MCF 10A (cell line): ENCODE measurements at places on chromosomes 3 and 15.

GRCh38 chr3:179948740-179949139 lies 88.0 kb downstream of the PEX5L start:
- DNase-seq = no peak

GRCh38 chr3:110332629-110333028 lies 739.0 kb upstream of the NECTIN3 start:
- DNase-seq = no peak

DNA sequence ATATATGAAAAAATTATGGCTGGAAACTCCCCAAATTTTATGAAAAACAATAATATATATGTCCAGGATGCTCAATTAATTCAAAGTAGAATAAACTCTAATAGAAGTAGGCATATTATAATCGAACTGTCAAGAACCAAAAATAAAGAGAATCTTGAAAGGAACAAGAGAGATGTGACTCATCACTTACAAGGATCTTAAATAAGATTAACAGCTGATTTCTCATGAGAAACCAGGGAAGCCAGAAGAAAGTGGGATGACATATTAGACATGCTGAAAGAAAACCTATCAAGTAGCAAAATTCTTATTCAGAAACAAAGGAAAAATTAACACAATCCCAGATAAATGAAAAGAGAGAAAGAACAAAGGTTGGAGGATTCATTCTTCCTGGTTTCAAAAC lies 66.8 kb downstream of the FAIM start:
- peak; percentile 20 for DNase-seq

- no peak for DNase-seq
Measured at GRCh38 chr3:81674690-81675089, 86.8 kb downstream of the GBE1 start.

DNA sequence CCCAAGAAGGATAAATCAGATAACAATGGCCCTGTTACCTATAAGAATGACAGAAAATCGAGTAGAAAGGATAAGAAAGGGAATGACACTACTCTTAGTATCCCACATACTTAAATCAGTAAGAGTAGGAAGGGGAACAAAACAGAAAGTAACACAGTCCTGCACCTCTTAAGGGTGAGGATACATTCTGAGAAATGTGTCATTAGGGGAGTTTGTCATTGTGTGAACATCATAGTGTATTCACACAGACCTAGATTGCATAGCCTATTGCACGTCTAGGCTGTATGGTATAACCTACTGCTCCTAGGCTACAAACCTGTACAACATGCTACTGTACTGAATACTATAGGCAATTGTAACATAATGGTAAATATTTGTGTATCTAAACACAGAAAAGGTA lies 142.6 kb downstream of the PLCH1 start:
- DNase-seq = no peak

DNA sequence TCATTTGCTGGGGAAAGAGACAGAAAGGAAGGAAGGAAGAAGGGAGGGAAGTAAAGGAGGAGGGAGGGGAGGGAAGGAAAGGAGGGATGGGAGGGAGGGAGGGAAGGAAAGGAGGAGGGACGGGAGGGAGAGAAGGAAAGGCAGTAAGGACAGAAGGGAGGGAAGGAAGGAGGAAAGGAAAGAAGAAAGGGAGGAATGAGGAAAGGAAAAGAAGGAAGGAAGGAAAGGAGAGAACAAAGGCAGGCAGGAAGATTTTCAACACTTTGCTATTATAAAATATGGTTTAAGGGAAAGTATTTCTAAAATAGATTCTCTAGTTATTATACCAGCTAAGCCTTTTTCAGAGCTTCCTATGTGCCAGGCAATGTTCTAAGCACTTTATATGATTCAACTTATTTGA lies 278.0 kb upstream of the LYSMD4 start:
- DNase-seq = no peak

DNA sequence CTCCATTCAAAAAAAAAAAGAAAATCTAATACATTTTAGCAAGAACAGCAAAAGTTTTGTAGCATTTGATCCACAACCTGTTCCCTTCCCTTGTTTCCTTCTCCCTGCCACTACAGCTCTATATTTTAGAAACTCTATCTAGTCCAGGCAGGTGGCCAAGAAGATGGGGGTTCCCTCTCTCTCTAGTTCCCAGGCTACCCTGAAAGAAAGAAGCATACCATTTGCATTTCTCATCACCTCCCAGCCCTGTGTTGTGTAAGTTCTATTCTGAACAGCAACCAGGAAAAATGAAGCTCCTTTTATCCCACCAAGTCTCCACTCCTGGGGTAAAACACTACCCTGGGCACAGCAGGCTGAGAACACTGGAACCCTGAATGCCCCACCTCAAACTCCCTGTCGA lies 100.0 kb downstream of the PCCB start:
- peak; percentile 90 for DNase-seq

DNA sequence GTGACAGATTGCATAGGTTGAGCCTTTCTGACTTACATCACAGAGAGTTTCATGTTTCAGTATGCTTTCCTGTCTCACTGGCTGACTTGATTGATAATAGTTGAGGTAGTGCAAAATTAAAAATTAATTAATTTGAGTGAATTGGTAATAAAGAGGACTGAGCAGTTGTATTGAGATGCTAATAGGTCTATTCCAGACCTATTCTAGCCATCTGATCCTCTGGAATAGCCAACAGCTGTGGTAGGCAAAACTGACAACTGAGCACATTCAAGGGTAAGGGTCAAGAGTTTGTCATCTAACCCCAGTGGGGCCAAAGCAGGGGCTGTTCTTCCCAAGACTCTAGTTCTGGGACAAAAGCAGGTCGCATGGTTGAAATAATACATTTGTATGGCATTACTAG lies 132.4 kb downstream of the EPHA3 start:
- DNase-seq = no peak

GRCh38 chr3:52645549-52645948 lies 40.2 kb downstream of the PBRM1 start:
- DNase-seq = no peak

- DNase-seq = no peak
Measured at GRCh38 chr3:122998206-122998605, 29.4 kb downstream of the SEMA5B start.

DNA sequence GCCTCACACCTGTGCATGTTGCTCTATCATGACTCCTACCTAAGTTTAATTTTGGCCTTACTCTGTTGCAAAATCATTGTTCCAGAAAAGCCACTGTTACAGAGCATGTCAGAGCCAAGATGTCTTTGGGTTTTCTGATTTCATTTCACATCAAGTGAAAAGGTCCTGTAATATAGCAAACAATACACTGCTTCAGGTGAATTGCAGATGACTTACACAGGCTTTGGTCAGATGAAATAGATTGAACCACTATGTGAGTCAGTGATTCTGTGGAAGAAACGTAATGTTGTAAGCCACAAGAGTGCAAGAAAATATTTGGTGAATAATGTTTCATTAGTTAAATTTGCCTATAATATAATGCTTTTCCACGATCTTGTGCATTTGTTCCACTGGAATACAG lies 22.7 kb downstream of the EBLN2 start:
- no peak for DNase-seq

GRCh38 chr15:74988007-74988800 lies 7.2 kb upstream of the SCAMP5 start:
- DNase-seq = peak; percentile 64

DNA sequence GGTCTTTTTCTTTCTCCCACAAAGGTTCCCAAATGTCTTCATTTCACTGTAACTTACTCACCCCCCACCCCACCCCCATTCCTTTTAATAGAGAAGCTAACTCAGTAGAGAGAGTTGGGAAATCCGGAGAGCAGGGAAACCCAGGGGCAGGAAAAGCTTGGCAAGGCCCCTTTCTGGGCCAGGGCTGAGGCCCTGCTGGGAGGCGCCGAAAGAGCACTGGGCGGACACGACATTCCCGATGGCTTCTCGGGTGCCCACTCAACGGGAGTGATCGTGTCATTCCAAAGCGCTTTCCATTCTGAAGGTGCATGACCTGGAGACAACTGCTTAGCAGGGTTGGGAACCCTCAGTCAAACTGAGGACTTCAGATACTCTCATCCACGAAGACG lies 1.6 kb upstream of the DALRD3 start:
- peak; percentile 34 for DNase-seq

DNA sequence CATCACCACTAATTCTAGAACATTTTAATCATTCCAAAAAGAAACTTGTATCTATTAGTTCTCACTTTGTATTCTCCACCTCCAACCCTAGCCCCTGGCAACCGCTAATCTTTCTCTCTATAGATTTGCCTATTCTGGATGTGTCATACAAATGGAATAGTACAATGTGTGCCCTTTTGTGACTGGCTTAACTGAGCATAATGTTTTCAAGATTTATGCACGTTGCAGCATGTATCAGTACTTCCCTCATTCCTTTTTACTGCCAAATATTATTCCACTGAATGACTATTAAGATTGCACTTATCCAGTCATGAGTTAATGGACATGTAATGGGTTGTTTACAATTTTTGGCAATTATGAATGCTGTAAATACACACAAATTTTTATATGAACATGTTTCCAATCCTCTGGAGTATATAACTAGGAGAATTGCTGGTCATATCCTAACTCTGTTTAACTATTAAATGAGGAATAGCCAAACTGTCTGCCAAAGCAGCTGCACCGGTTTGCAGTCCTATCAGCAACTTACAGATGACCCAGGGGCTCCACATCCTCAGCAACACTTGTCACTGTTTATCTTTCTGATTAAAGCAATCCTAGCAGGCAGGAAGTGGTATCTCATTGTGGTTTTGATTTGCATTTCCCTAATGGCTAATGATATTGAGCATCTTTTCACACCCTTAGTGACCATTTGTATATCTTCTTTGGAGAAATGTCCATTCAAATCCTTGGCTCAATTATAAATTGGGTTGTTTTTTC lies 42.9 kb downstream of the DCUN1D1 start:
- DNase-seq = no peak

- DNase-seq = no peak
Measured at GRCh38 chr3:46300461-46300789, 53.5 kb upstream of the CCR2 start.

DNA sequence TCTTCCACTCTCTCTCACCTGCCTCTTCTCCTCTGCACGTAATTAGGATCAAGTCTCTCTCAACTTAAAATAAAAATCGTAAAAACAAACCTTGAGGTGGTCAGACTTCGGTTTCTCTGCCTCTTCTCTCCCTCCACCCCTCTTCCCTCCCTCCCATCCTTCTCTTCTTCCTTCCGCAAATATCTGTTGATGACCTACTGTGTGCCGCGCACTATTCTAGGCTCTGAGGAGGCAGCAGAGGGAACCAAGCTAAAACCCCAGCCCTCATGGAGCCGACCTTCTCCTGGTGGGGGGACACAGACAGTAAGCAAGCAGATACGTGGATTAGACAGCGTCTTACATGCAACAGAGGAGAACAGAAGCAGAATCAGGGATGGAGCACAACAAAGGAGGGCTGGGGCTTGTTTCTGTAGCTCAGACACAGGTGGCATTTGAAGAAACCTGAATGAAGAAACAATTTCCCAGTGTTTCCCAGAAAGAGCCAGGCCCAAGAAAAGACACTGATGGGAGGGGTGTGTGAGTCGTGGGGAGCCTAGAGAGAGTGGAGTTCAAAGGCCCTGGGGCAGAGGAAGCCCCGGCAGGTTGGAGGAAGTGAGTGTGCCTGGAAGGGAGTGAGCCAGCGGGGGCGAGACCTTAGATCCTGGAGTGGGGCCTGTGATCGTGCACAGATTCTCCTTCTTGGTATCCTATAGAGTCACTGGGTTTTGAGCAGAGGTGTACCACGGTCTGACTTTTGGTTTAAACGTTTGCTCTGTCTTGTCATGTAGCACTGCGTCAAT lies 80.5 kb downstream of the TOP2B start:
- no peak for DNase-seq

GRCh38 chr3:87201727-87202126 lies 25.4 kb upstream of the CHMP2B start:
- DNase-seq = no peak

DNA sequence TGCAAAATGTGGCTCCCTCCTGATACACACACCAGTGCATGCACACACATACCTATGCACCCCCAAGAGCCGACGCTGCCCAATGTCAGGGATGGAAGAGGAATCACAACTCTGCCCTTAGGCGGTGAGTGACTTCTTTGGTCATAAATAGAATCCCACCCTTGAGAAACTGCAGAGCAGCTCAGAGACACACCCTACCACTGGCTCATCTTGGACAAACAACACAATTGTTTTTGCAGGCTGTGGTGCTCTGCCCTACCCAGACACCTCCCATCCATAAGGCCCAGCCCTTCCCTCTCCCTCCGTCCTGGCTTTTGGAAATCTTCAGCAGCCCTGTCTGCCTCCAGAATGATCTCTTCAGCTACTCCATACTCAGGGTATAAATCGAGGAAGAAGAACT lies 73.8 kb upstream of the HRH1 start:
- peak; percentile 59 for DNase-seq

DNA sequence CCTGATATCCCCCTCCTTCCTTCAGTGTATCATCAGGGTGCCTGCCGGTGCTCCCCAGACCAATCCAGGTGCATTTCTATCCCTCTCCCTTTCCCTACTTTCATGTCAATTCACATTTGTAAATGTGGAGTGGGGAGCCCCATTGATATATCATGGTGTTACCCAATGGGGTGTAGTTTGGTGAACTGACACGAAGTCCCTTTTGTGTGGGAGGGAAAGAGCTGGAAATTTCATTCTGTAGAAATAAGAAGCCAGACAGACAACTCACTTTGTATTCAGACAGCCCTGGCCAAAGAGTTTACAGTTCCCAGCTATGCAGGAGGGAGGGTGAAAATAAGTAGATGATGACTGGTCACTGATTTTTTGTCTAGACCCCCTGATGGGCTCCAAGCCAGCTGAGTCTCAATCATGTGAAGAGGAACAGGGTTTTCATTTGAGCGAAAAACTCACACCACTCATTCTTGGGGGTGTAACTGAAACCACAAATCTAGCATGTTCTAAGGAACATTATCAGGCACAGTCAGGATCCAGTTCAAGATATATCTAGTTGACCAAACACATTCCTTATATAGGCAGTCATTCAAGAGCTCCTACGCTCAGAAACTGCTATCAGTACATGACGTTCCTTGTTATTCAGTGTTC lies 58.9 kb downstream of the LMCD1 start:
- peak; percentile 7 for DNase-seq

DNA sequence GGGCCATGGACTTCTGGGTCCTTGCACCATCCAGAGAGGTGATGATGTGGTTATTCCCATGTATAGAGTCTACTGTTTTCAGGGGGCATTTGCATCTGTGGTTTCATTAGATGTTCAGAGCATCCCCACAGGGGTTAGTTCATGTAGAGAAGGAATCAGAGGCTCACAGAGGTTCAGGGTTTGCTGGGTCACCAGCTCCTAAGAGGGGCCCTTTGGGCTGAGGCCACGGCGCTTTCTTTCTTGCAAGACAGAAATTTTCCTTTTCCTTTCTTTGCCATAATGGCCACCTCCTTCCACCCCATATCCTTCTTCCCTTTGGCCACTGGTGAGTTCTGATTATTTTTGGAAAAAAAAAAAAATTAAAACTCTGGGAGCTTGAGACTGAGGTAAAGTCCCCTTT lies 62.3 kb downstream of the APBA2 start:
- DNase-seq = no peak

GRCh38 chr3:176807938-176808337 lies 389.3 kb downstream of the TBL1XR1 start:
- DNase-seq = no peak

GRCh38 chr3:136805795-136806194 lies 13.1 kb upstream of the SLC35G2 start:
- no peak for DNase-seq

GRCh38 chr3:105700575-105700974 lies 168.2 kb downstream of the CBLB start:
- DNase-seq = no peak
